ENCODE measurements at places on chromosomes 16 and 17. TPM values are rescaled to one million over a fixed set of nuclear protein-coding genes. Genes with fewer than 3 reads are reported as not detected.

TBC1D3E gene
- not detected for total RNA-seq

AGRP gene
- not detected for total RNA-seq

DNA sequence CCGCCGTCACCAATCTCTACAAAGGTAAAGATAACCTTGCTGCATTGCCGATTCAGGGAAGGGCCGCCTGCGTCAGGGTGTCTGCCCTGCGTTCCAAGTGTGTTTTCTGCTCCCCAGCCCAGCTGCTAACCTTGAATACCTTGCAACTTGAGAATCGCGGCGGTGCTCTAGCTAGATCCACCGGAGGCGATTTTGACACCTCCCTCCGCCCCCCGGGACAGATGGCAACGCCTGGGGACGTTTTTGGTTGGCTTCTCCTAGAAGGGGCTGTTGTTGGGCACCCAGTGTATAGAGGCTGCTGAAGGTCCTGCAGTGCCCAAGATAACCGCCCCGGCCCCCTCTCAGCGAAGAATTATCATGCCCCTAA is 1.5 kb downstream of the HAPSTR1 start:
- DNase-seq: peak; percentile 36

DNA sequence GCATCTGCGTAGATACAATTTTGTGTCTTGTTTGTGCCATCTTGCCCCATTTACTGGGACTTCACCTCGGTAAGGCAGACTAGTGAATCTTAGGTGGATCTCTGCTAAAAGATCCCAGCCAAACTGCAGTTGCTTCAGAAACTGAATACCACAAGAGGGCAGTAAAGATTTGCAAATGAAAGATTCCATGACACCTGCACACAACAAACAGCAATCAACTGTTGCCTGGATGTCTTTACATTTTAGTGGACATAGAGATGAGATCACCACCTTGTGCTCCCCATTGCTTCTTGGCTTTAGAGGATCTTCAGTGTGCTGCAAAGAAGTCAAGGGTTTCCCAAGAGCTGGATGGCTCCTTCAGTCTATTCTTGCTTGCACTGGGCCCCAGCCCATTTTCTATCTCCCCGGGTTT is 119.2 kb upstream of the CACNG5 start:
- DNase-seq: no peak

GRCh38 chr17:21376759-21377690 is 868 bp downstream of the KCNJ12 start:
- DNase-seq: peak; percentile 44

DNA sequence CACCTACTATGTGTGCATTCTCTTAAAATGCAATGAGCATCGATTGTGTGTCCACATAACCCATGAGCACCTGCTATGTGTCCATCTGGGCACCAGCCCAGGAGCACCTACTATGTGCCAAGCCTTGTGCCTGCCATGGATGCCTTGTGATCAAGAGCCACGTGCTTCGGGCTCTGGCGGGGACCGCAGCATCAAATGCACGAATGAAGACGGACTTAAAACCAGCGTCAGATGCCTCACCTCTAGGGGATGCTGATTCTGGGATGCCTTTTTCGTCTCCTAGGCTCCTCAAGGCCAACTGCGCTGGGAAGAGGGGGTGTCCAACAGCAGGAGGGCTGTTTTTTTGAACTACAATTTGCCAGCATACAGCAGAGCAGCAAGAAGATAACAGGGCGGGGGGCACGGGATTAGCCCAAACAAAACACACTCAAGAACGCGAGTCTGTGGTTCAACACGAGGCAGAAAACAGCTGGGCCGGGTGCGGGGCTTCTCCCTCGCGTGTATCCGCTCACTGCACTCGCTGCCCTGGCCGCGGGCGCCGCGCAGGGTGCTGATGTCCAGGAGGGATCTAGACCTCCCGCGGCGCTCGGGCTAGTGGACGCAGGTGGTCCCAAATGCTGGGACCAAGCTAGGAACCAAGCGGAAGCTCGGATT is 1.2 kb upstream of the GLIS2 start:
- DNase-seq: peak; percentile 61

Measured in psoas muscle (tissue), 8 donors.